ENCODE measurements at places on chromosomes 2 and 18. TPM values are rescaled to one million over a fixed set of nuclear protein-coding genes. Genes with fewer than 3 reads are reported as not detected.

TDRD15 gene
- 5.3 TPM for total RNA-seq

PROKR1 gene
- 0.72 TPM for total RNA-seq

FAP gene
- 161 TPM for total RNA-seq

DNA sequence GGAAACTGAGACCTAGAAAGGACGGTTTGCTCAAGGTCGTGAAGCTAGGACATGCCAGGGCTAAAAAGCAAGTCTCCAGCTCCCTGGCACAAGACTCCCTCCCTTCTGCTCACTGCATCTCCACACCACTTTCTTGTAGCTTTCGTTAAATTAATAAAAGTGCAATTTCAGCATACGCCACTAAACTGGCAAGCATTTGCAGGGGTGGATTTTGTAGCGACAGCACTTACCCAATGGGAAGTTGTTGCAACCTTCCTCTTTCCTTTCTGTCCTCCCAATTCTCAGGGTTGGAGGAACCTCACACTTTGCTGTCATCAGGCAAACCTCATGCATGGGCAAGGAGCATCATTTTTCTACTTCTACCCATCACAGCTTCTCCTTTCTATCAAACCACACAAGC, 7.4 kb upstream of the RHOB start:
- peak; percentile 41 for DNase-seq

- no peak for DNase-seq
Observed at GRCh38 chr18:31657823-31658669, 26.3 kb downstream of the B4GALT6 start.

Measured in umbilical cord (tissue), 2 donors.